Cerebellar nuclear complex (tissue), 1 donor: ENCODE measurements at places on chromosomes 5 and 9.

DNA sequence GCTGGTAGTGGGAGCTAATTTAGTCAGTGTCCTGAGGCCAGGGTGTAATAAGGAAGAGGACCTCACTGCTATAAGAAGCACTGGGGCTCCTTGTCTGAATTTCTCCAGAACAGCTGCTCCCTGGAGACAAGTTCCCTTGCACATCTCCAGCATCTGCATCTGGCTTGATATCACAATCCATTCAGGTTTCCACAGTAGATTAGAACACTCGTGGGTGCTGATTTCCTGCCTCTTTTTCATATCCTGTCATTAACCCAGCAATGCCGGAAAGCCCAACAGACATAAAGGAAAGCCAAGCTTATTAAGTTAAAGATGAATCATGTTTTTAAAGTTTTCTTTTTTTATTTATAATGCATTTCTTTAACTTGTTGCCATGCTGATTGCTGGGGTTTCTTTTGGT, 232.3 kb upstream of the WWC1 start:
- DNase-seq: no peak

DNA sequence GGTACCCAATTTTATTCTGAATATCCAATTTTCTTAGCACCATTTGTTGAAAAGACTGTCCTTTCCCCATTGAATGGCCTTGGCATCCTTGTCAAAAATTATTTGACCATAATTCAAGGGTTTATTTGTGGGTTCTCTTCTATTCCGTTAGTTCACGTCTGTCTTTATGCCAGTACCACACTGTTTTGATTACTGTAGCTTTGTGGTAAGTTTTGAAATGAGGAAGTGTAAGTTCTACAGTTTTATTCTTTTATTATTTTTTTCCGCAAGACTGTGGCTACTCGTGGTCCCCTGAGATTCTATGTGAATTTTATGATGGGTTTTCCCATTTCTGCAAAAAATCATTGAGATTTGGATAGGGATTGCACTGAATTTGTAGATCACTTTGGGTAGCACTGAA, 402.6 kb downstream of the PLK2 start:
- DNase-seq: no peak

DNA sequence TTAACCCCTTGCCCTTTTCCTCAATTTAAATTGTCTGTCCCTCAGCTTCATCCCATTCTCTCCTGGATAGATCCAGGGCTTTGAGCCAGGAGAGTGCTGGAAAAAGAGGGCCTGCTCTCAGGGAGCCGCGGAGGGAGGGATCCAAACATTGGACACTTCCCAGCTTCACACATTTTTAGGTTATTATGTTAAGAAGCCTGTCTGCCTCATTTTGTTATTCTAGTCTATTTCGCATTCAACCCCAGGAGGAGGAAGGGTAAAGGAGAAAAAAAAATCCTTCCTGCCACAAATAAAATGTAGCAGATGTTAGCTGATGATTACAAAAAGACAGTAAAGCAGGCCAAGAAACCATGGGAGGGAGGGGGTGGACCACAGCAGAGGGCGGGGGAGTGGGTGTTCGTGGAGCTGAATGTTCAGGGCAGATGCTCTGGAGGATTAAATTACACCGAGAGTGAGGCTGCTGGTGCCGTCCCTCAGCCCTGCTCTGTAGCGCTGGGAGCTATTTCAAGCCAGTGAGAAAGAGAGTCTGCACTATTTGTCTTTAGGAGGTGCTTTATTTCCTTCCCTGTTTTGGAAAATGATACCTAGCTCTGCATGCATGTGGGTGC, 60.6 kb upstream of the ZFR start:
- no peak for DNase-seq

- DNase-seq: no peak
These were observed 44.6 kb upstream of the SEMA4D start for GRCh38 chr9:89542401-89543021.

- DNase-seq: no peak
These were observed 6.3 kb upstream of the DBN1 start for GRCh38 chr5:177479774-177480173.

DNA sequence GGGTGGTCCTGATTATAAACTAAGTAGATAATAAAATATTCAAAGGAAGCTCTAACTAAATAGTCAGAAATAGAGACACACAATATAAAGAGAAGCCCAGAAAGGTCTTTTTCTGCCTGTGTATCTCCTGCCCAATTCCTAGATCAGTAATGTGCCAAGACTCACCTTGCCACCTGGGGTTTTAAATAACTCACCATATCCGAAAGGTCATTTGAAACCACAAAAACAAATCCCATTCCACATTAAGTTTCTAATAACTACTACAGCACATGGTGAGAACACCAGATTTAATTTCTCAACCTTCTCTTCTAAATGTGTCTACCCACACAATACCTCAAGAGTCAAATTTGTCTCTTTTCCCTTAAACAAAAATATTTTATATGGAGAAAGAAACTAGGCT, 75.2 kb downstream of the ZNF608 start:
- DNase-seq: no peak

DNA sequence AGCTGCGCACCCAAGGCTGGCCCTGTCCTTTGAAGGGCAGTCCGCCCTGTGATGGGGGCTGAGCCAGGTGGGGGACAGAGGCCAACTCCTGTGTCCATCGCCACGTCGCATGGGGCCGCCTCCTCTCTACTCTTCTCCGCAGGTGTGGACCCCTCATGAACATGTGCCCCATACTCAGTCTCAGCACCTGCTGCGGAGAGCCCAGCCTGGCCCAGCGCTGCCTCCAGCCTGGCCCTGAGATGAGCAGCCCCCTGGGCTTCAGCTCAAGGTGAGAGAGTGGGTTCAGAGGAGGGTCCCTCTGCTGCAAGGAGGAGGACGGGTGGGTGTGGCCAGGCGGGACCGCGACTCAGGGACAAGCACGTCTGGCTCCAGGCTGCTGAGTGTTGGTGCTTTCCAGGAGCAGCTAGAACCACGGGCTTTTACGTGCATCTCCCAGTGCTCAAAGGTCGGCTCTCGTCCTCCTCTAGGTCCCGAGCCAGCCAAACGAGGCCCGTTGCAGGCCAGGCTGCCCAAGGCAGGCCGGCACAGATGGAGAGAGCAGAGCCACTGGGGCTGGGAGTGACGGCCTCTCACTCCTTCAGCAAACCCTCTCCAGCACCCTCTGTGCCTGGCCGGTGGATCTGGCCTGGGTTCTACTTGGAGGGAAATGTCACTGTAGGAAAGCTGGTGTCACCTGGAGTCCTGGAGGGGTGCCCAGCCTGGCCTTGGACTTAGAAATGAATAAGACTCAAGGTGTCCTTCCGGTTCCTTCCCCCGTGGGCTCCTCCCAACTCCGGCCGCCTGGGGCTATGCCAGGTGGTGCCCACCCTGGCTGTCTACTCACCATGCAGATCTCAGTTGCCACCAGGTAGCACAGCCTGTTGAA, 48.9 kb upstream of the RNF130 start:
- no peak for DNase-seq

- DNase-seq: no peak
These were observed 141.8 kb downstream of the SLCO4C1 start for GRCh38 chr5:102154291-102154690.

DNA sequence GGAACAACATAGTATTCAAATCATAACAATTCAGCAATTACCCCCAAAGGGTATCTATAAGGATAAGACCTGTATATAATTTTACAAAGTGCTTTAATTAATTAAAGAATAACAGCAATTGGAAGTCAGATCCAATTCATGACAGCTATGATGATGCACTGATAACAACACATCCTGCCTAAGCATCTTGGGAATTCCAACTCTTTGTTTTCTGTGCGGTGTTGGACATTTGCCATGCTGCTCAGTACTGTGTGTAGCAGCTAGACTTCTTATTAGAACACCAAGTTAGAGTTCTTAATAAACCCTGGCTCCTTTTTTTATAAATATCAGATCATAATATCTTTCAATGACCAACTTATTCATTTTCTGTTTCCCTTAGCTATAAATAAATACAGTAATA, 209.0 kb downstream of the SEC61B start:
- DNase-seq: no peak

DNA sequence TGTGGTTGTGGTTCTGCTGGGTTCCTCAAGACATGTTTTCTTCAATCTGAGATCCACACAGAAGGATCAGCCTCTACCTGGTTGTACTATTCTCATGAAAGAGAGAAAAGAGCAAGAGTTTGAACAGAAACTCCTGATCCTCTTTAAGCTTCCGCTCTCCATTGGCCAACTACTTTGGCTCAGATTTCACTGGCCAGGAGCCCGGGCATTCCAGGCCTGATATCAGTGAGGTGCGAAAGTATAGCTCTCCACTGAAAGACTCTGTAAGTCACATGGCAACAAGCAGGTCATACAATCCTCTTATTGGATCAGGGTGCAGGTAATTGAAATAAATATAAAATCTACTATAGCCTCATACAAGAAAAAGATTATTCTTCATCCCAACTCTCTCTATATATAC, 920.5 kb downstream of the TLE4 start:
- no peak for DNase-seq

GRCh38 chr5:90558344-90559192, at the start of gene ADGRV1:
TSS of gene ADGRV1 (plus strand) at chr5:90558797. CDS start at chr5:90558896, 99 bp downstream.
- DNase-seq: peak; percentile 81

DNA sequence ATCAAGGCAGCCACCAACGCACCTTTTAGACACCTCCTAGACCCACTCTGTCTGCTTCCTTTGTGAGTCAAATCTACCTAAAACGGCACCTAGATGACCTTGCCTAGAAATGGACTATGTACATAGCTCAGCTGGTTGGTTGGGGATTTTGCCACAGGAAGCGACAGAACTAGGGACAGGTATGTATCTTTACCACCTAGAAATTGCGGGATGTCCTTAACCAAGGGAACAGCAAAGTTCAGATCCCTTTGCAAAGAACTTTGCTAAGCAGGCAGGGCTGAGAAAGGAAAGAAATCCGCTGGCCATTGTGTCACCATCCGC, 2.0 kb upstream of the ENC1 start:
- DNase-seq: no peak

- DNase-seq: no peak
These were observed 8.3 kb upstream of the WDR5 start for GRCh38 chr9:134127616-134128015.

DNA sequence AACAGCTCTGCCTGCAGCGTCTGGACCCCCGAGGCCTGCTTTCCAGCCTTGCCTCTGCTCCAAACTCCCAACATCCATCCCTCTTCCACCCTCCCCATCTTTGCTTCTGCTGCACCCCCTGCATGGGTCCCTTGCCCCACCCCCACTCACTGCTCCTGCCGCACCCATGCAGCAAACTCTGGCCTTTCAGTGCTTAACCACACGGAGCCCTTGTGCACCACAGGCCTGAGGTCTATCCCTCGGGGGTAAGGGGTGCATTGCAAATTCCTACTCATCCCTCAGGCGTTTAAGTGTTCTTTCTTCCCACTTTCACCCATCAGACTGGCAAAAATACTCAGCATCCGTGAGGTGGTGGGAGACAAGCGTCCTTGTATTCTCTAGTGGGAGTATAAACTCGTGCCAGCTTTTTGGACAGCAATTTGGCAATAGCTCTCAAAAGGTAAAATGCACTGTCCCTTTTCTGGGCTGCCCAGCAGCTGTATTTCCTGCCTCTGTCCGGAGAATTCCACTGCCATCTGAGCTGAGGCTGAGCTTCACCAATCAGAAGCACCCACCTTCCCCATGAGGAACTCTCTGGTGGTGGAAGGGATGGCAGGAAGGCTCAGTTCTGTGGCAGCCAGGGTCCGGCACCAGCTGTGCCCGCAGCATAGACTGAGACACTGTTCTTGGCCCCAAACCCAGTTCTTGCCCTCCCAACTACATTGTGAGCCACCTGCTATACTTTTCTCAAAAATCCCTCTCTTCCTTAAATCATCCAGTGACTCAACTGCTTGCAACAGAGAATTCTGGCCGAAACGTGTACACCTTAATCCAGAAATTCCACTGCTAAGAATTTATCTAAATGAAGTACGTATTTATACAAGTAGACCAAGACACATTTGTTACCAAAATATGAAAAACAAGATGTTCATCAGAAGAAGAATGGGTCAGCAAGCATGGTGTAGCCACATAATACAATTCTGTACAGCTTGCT, 15.0 kb downstream of the PSMB7 start:
- no peak for DNase-seq

DNA sequence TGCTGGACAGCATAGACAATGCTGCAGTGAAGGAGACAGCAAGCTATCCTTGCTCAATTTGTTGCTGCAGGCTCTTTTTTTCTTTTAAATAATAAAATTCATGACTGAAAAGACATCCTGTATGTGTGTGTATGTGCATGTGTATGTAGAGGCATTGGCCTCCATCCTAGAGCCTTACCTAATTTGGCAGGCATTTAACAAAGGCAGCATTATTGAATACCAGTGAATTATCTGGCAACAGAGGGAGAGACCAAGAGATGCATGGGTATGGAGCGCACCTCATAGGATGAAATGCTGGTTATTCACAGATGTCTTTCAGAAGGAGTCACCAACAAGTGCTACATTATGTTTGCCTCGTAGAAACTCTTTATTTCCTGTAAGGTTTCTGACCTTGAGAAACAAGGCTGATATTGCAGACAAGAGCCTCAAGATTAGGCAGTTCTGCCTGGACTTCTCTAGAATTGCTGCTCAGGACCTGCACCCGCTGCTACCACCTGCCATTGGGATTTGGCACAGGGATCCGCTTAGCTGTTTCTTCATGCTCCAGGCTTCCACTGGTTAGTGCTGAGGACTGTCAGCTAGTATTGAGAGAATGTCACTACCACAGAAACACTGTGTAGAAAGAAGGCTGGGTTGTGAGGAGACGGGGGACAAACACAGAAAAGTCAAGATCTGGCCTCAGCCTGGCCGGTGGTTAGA, 247.7 kb upstream of the RFX3 start:
- DNase-seq: no peak

DNA sequence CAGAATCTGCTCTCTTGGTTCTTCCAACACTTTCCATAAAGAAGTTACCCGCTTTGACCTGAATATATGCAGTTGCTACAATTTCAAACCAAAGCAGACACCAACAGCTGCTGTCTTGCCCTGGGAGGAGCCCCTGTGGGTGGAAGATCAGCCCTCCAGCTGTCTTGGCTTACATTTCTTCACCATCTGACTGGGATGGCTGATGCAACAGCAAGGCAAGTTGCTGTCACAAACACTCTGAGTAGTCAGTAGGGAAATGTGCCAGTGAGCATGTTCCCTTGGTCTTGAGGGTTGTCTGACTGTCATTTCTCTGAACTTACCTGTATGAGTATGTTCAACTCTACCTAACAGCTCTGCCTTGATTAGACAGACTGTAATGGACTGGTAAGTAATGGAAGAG, 152.9 kb downstream of the SGCD start:
- no peak for DNase-seq

GRCh38 chr5:150013931-150014330, 13.4 kb downstream of the HMGXB3 start:
- DNase-seq: no peak
